ENCODE measurements at places on chromosomes 6 and 20. TPM values are rescaled to one million over a fixed set of nuclear protein-coding genes. Genes with fewer than 3 reads are reported as not detected.
A peak's percentile ranks its signal among the peaks of the same experiment; 100 is the strongest.

GRCh38 chr6:21451546-21452013 lies 142.0 kb upstream of the SOX4 start:
- no peaks in the 10 kb centered on the region for H3K36me3 ChIP-seq
- no peaks in the 10 kb centered on the region for H3K27me3 ChIP-seq
- H3K27ac ChIP-seq = no peak overlapping the region
- DNase-seq = no peak

GRCh38 chr6:106448000-106448426 lies 87.5 kb downstream of the CRYBG1 start:
- no peaks in the 10 kb centered on the region for H3K4me1 ChIP-seq
- H3K27ac ChIP-seq = no peak overlapping the region
- no peak overlapping the region for H3K4me3 ChIP-seq
- H3K36me3 ChIP-seq = no peaks in the 10 kb centered on the region

DNA sequence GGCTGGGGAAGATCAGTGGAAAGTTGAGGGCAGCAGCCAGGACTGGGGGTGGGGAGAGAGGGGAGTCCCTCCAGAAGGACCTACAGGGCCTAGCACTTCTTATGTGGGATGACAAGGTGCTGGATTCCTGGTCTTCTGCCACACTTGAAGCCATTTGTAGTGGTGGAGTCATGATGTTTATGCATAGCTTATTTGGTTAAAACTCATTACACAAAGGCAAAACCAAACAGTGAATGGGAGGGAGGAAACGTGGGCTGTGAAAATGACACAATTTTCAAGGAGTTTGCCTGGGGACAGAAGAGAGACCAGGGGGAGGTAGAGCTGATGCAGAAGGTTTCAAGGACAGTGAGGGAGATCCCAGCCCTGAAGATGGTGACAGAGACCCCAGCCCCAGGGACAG lies 50.8 kb downstream of the DACT2 start:
- H3K27me3 ChIP-seq = no peaks in the 10 kb centered on the region
- H3K4me3 ChIP-seq = no peak overlapping the region
- H3K36me3 ChIP-seq = no peaks in the 10 kb centered on the region
- no peak for DNase-seq
- no peak overlapping the region for H3K27ac ChIP-seq

- H3K4me3 ChIP-seq = no peak overlapping the region
- H3K27ac ChIP-seq = no peak overlapping the region
- H3K4me1 ChIP-seq = no peaks in the 10 kb centered on the region
- H3K27me3 ChIP-seq = no peaks in the 10 kb centered on the region
- DNase-seq = no peak
Measured at GRCh38 chr20:29430531-29430930, 1826.9 kb upstream of the DEFB115 start.

- no peaks in the 10 kb centered on the region for H3K36me3 ChIP-seq
- H3K4me1 ChIP-seq = no peaks in the 10 kb centered on the region
- no peaks in the 10 kb centered on the region for H3K27me3 ChIP-seq
- no peak overlapping the region for H3K27ac ChIP-seq
Measured at GRCh38 chr20:17066902-17067301, 159.9 kb upstream of the PCSK2 start.

DNA sequence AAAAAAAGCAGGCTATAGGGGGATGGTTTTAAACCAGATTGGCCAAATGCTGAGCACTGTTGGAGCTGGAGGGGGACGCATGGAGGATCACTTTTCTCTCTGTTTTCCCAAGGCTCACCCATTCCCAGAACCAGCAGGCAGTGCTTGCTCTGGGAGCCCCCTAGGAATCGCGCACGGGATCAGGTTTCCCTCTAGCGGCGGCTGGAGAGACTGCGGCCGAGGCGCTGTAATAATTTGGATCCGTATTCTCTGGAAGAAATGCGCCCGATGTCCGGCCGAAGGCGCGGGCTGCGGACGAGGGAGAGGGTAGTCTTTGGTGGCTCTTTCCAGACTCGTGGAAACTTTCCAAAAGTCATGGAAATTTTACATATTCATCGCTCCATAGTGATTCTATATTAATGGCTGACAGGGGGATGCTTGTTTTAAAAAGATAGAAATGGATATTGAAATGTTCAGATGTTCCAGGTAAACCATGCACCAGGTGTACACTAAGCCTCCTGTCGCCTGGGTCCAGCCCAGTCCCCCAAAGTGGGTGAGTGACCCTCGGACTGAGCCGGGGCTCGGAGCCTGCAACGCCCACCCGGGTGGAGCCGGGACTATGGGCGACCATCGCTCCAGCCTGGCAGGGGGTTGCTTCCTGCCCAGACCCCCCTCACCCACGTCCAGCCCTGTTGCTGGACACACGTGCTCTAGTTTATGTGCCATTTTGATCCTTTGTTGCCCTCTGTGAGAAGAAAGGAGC lies 78.7 kb upstream of the PHACTR3 start:
- DNase-seq = peak; percentile 26
- H3K27ac ChIP-seq = no peak overlapping the region
- H3K4me1 ChIP-seq = no peaks in the 10 kb centered on the region
- H3K27me3 ChIP-seq = no peaks in the 10 kb centered on the region
- no peak overlapping the region for H3K4me3 ChIP-seq

DNA sequence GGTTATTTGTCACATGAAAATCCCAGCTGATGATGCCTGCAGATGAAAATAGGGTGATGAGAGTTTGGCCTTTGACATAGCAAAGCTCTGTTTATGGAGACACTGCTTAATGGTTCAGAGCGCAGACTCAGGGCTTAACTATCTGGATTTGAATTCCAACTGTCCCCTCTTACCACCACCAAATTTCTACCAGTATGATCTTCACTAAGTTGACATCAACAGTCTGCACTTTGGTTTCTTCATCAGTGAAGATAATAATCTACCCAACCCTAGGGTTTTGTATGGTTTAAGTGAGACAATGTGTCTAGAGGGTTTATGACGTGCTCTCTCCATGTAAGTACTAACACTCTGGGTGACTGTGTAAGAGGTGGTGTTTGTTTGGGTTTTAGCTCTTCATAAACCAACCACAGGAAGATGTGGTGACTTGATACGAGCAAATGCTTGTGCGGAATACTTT lies 151.4 kb upstream of the TNFAIP3 start:
- H3K4me1 ChIP-seq = no peaks in the 10 kb centered on the region
- no peak overlapping the region for H3K4me3 ChIP-seq
- DNase-seq = no peak

- H3K36me3 ChIP-seq = no peaks in the 10 kb centered on the region
- H3K4me3 ChIP-seq = no peak overlapping the region
- no peak overlapping the region for H3K27ac ChIP-seq
- no peak for DNase-seq
- no peaks in the 10 kb centered on the region for H3K27me3 ChIP-seq
Measured at GRCh38 chr6:97885828-97886227, 602.8 kb upstream of the MMS22L start.

DNA sequence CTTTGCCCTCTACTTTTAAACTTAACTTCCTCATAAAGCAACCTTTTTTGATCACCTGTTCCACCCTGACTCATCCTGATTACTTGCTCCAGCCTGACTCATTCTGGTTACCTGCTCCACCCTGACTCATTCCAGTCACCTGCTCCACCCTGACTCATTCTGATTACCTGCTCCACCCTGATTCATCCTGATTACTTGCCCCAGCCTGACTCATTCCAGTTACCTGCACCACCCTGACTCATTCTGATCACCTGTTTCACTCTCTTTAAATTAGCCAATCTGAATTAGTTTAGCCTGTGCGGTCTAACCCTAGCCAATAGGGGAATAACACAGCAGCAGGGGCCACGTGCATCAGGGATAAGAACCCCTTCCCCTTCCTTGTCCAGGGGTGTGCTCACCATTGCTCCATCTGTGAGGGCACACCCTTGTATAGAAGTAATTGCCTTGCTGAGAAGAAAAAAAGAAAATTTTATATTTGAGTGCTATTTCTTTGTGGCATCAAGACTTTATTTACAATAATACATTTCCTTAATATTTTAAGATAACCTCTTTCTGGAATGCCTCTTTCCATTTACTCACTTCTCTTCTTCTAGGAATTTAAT lies 17.9 kb downstream of the HLA-G start:
- peaks cover 5% of the 10 kb centered on the region for H3K27me3 ChIP-seq
- no peak overlapping the region for H3K4me3 ChIP-seq
- no peaks in the 10 kb centered on the region for H3K4me1 ChIP-seq
- no peak overlapping the region for H3K27ac ChIP-seq

DNA sequence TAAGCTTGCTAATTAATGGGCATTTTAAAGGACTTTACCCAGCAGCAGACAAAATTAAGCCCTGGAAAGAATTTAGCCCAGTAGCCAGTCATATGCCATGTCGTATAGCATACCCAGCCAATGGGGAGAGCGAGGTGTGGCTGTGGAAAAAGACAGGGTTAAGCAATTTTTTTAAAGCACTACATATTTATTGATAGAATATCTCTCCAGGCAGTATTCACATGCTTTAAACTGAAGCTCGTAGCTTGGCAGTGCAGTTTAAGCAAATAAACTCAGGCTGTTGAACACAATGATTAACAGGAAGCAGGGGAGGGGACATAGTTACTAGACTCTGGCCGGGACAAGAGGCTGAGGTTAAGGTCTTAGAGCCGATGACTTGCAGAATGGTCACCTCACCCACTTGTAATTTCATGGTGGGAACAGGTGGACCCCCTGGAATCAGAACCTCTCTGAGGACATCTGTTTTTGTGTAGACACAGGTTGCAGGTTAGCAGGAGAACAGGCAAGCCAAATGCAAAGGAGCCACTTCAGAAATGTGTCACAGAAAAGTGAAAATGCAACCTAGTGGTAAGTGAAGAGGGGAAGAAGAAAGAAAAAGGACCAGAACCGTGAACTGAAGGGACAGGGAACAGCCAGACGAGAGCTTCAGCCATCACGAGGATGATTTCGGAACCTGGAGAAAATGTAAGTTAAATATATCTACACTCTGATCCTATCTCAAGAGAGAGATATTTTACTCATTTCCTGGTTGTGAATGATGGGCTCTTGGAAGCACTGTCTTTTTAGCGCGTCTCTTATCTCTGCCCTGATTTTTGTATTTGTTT lies 7.2 kb downstream of the GCNT2 start:
- no peaks in the 10 kb centered on the region for H3K27me3 ChIP-seq
- DNase-seq = peak; percentile 76
- peak overlapping the region; percentile 34 for H3K4me3 ChIP-seq
- peak overlapping the region; percentile 36 for H3K27ac ChIP-seq
- H3K4me1 ChIP-seq = no peaks in the 10 kb centered on the region

RPN2 gene
- total RNA-seq = 139 TPM

FRK gene
- total RNA-seq = 0.33 TPM

OPN5 gene
- total RNA-seq = not detected

ASIP gene
- not detected for total RNA-seq

MYB gene
- under 0.01 TPM for total RNA-seq

CLPSL1 gene
- not detected for total RNA-seq

SDHAF4 gene
- total RNA-seq = 8.7 TPM

BIRC7 gene
- not detected for total RNA-seq

MRPS18B gene
- 76.8 TPM for total RNA-seq

All from fibroblast of lung (primary cell).